ENCODE measurements at places on chromosomes 12 and 14.

- no peak for DNase-seq
Measured at GRCh38 chr14:32762886-32763285, 175.8 kb upstream of the NPAS3 start.

GRCh38 chr12:7433276-7433822 lies 10.6 kb downstream of the CD163L1 start:
- no peak for DNase-seq

DNA sequence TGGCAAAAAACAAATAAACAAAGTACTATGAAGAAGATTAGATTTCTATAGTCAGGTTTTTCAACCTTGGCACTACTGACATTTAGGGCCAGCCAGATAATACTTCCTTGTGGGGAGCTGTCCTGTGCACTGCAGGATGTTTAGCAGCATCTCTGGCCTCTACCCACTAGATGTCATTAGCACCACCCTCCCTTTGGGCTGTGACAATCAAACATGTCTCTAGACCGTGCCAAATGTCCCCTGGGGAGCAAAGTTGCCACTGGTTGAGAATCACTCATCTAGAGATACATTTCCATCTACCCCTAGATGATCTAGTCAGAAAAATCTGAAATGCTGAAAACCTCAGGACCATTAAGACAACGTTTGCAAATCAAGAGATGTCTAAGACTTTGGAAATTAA lies 29.9 kb downstream of the SRRM4 start:
- DNase-seq = no peak

- no peak for DNase-seq
Measured at GRCh38 chr12:4144676-4145075, 128.9 kb upstream of the CCND2 start.

GRCh38 chr12:19490908-19491307 lies 51.6 kb downstream of the AEBP2 start:
- no peak for DNase-seq

DNA sequence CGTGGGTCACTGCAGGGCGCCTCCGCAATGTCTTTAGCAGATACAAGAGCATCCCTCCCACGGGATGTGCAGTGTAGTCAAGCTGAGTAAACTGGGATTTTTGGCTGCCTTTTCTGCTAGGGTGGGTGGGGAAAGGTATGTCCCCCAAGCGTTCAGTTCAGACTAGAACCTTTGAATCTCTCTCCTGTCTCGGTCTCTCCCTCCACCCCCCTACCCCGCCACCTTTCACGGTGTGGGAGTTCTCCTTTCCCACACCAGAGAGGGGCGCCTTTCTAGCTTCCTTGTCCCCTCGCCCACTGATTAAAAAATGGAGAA lies 525 bp upstream of the FAR2 start:
- no peak for DNase-seq

DNA sequence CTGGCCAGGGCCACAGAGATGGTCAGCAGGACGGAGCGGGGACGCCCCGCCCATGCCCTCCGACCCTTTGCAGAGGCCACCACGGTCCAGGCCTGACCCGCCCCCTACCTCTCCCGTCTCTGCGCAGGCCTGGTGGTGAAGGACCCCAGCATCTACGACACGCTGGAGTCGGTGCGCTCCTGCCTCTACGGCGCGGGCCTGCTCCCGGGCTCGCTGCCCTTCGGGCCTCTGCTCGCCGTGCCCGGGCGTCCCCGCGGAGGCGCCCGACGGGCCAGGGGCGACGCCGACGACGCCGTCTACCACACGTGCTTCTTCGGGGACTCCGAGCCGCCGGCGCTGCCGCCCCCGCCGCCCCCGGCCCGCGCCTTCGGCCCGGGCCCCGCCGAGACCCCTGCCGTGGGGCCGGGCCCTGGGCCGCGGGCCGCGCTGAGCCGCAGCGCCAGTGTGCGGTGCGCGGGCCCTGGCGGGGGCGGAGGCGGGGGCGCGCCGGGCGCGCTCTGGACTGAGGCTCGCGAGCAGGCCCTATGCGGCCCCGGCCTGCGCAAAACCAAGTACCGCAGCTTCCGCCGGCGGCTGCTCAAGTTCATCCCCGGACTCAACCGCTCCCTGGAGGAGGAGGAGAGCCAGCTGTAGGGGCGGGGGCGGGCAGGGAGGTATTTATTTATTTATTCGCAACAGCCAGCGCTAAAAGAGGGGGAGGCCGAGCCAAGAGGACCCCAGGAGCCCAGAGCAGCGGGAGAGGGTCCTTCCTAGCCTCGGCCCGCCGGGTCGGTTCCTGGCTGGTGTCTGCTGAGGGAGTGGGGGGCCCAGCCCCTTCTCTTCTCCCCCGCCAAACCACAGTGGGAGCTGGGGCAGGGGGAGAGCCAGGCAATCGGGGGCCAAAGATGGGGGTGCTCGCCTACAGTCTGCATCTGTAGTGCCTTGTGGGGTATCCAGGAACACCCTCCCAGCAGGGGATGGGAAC lies 8.1 kb downstream of the TAMALIN start:
- no peak for DNase-seq

DNA sequence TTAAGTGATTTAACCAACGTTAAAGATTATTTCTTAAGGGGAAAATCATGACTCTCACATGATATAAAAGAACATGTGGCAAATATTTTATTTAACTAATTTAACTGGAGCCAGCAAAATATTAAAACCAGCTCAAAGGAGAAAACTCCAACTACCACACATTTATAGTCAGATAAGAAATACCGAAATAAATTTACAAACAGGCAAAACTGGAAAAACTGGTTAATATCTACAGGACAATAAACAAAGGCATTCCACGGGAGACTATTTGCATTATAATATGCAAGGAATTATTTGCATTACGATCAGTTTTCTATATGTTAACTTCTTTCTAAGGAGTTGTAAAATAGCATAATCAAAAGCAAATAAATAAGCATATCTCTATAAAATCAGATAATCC lies 13.8 kb upstream of the BCL2L14 start:
- DNase-seq = no peak

GRCh38 chr12:10171973-10172728 lies at the start of gene OLR1:
TSS of gene OLR1 (minus strand) at chr12:10172132. CDS start at chr12:10172077, 55 bp downstream.
- DNase-seq = no peak

- DNase-seq = no peak
Measured at GRCh38 chr14:22664261-22664660, 20.1 kb upstream of the OR6J1 start.

GRCh38 chr12:8697476-8698131 lies at the start of gene RIMKLB:
TSS of gene RIMKLB (plus strand) at chr12:8697991. CDS start at chr12:8713867, 15,876 bp downstream.
- peak; percentile 45 for DNase-seq

DNA sequence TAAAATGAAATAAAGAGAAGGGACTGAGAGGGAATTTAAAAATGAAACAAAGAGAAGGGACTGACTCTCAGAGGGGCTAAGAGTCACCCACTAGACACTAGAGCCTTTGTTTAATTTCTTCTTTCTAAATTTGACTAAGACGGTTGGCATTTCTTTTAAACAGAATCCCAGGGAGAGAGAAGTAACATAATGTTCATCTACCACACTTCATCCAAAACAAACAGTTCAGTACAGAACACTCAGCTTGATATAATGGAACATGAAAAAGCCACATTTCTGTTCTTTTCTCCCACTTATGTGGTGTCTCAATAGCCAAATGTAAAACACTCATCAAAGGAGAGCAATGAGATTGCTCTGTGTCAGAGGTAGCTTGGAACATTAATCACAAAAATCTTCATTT lies 10.1 kb upstream of the NT5DC3 start:
- no peak for DNase-seq

DNA sequence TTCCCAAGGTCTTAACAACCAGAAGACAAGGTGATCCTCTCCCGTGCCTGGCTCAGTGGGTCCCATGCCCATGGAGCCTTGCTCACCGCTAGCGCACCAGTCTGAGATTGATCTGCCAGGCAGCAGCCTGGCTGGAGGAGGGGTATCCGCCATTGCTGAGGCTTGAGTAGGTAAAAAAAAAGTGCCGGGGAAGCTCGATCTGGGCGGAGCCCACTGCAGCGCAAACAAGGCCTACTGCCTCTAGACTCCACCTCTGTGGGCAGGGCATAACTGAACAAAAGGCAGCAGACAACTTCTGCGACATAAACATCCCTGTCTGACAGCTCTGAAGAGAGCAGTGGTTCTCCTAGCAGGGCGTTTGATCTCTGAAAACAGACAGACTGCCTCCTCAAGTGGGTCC lies 104.0 kb downstream of the C14orf39 start:
- DNase-seq = no peak

DNA sequence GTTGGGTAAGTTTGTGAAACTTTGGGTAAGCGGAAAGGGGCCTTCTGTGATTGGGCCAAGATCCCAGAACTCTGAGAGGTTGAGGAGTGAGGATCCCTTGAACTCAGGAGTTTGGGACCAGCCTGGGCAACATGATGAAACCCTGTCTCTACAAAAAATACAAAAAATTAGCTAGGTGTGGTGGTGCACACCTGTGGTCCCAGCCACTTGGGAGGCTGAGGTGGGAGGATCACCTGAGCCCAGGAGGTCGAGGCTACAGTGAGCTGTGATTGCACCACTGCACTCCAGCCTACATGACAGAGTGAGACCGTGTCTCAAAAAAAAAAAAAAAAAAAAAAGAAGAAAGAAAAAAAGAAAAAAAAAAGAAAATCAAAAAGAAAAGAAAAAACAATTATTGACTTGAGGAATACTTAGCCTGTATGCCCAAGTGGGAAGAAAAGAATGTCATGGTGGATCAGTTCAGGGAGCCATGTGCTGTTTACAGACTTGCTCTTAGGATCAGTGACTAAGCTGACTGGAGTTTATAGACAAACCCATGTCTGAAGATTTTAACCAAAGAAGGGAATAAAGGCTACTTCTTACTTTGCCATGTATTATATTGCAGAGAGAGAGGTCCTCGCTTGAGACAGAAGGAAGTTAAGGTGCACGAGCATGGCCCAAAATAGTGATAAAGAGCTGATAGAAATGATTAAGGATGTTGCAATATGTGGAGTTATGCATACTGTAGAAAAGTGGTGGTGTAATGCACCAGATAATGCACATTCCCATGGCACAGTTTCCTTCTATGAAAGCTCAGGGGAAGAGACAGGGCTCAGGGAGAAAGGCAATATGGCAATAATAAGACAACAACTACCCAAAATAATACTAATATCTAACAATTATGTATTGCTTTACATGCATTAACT lies 881 bp downstream of the HSD17B6 start:
- DNase-seq = no peak

- DNase-seq = no peak
Measured at GRCh38 chr12:130872179-130873096, 572 bp downstream of the RAN start.

- no peak for DNase-seq
Measured at GRCh38 chr12:111387747-111388323, 17.9 kb upstream of the SH2B3 start.

DNA sequence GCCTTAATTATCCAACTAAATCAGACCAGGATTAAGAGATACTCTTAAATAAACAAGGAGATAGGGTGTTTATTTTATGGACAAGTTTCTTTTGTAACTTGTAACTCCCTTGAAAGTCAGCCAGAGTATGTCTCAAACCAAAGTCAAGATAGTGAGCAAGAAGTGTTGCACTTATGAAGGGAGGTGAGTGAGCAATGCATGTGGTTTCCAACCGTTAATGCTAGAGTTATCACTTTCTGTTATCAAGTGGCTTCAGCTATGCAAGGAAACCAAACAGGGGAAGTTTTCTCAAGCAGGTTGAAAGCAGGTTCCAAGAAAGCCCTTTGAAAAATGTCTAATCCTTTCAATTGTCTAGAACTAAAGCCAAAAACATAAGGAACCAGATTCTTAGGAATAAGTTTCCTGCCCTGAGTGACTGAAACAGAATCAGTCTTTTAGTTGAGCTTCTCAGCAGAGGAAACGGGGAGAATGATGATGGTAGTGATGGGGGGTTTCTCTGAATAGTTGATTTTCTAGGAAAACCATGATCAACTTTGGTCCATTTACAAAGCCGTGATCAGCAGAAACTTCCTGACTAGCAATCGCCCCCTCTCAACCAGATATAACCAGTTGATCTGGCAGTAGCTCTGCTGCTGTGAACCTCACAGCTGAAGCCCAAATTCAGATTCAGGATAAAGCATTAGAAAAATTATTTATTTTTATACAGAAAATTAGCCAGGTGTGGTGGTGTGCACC lies 128.4 kb downstream of the DAD1 start:
- DNase-seq = no peak

DNA sequence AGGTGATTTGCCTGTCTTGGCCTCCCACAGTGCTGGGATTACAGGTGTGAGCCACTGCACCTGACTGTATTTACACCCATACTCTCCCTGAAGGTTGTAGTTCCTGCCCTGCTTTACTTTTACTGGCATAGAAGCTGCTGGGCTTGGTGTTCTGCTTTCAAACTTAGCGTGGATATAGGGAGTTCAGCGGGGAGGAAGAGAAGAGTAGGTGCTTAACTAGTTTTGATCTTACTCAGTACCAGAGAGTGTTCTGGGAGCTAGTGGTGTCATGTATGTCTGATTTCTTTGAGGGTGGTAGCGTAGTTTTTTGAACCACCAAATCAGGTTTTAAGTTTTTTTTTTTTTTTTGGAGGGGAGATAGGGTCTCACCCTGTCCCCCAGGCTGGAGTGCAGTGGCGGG lies 13.8 kb downstream of the RCOR1 start:
- no peak for DNase-seq

DNA sequence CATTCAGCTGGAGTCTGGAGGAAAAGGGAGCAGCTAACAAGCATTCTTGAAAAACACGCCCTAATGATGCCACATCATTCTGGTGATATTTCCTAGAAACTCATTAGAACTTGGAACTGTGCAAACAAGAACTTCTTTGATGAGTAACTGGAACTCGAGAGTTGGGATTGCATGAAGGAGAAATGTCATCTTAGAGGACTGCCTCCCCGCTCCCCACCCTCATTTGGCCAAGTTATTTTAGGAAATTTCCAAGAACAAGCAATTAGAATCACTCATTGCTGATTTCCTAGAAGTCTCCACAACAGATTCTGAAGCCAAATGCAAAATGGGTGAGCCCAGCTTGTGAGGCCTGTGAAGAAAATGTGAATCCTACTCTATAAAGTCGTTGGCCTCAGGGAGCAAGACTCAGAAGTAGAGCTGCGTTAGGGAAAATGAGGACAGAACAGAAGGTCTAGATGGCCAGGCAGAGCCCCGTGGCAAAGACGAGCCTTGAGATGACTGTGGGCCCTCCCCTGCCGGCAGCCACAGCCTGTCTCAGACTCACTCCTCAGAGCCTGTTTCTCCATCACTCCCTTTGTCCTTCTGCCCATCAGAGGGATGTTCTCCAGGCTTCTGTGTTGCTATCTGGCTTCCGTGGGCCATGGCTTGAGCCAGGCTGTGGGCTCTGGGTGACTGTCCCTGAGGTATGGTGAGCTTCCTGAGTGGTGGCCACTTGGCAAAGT lies 38.4 kb downstream of the RTL1 start:
- no peak for DNase-seq

GRCh38 chr12:117236456-117237001 lies 46.3 kb upstream of the FBXO21 start:
- DNase-seq = peak; percentile 78

DNA sequence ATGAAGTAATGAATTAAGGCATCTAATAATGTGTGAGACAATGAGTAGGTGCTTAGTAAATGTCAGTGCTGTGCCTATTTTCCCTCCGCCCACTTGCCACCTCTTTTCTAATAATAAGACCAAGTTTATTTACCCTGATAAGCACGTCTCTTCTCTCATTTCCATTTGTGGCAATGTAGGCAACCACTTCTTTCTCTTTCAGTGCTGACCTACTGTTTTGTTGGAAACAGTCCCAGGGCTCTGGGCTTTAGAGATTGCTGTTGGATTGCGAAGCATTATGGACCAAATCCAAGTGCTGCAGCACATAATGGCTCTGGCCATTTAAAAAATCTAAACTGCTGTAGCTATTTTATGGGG lies 141.3 kb upstream of the PLEKHG7 start:
- DNase-seq = no peak
